ENCODE measurements at places on chromosomes 13 and 19. TPM values are rescaled to one million over a fixed set of nuclear protein-coding genes. Genes with fewer than 3 reads are reported as not detected.

- peak; percentile 59 for DNase-seq
These were observed 117.8 kb upstream of the IRS2 start for GRCh38 chr13:109904218-109904617.

DNA sequence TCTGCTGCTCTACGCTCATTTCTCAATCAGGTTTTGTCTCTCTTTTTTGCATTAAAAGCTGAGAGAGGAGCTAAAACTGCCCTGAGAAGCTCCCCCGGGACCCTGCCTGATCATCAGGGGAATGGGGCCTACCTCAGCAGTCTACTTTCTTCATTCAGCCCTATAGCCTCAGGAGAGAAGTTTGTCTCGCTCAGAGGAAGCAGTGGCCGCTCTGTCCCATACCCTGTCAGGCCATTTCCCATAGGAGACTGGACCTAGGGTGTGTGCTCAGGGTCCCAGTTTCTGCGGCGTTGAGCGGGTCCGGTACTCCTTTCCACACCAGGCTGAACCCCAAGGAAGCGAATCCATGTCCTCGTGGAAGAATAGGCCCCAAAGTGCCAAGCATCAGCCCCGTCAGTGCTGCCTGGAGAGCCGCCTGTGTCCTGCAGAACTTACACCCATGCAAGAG lies 21.7 kb downstream of the UBE2L5 start:
- no peak for DNase-seq

GRCh38 chr13:30719525-30719914 lies 15.8 kb upstream of the ALOX5AP start:
- DNase-seq, result no peak

GRCh38 chr19:2887391-2887914 lies 13.3 kb upstream of the ZNF57 start:
- peak; percentile 30 for DNase-seq

DNA sequence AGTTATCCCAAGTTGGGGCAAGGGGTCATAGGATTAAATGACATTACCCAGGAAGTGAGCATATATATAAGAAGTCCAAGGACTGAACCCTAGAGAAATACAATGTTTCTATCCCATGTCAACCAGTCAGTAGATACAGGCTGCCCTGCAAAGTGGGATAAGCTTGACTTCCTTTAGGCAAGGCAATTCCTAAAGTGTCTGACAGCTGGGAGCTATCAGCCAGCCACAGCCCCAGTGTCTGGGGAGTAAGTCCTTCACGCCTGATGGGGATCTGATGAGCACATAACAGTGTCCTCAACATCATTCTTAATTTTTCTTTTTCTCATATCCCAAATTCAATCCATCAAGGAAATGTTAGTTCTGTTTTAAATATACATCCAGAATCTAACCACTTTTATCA lies 54.1 kb downstream of the DNAJC15 start:
- DNase-seq, result no peak

DNA sequence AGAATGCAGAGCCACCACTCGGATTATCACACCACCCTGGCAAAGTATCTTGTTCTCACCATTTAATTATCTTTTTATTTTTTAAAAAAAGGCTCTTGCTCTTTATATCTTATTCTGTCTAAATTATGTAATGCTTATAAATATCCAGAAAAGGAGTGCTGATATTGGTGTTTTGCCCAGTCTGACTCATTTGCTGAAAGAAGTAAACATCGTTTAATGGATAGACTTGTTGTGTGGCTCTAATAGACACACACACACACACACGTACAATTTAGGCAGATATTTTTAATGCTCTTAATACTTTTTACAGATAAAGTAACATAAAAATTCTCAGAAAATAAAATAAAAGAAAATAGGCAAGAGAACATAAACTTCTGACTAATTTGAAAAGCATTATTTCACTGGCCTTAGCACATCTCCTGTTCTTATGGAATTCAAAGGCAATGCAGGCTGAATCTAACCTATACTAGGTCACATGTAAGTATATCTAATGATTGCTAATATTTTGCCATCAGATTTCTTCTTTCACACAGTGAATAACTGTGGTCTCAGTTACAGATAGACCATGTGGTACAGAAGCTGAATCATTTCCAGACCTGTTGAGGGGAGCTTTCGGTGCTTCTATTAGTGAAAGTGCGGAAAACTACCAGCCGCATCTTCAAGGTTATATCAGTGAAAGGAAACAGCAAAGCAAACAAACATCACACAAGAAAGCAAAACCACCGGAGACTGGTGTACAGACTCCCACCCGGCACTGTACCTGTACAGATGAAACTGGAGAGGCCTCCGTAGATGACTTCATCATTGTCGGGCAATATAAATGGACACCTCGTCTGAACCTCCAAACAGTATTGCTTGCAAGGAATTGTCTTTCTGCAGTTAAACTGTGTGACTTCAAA lies 642.1 kb upstream of the ARGLU1 start:
- DNase-seq, result no peak

DNA sequence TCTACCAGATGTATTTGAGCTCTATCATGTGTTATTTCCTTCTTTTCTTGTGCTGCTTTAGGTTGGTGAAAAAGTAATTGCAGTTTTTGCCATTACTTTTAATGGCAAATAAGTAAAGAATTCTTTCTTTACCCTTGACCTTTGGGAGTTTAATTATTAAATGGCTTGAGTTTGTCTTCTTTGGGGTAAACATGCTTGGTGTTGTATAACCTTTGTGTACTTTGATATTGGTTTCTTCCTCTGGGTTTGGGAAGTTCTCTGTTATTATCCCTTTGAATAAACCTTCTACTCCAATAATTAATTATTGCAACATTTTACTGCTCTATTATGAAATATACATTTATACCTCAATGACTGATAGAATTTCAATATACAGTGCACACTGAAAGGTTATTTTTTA lies 709.4 kb downstream of the PCDH17 start:
- DNase-seq, result no peak

DNA sequence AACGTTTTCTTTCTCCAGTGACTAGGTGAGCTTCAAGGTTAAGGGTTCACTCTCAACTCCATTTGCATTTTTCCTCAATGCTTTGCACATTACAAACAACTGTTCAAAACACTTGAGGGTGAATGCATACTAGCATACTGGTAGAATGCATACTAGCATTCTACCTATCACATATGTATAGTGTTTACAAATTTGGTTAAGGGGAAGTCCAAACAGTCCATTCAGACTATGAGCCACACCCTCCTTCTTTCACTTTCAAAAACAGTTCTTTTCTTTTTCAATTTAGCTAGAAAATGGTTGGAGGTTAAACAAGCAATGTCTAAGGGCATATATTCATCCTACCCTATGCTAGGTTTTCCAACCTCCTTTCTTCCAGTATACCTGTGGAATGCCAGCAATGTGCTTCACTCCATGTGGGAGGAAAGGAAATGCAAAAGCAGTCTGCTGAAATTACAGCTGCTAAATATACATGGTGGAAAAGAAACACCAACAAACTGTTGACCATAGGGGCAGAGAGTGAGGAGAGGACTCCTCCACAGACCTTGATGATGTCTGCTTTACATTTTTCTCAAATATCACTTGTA lies 102.6 kb downstream of the DOCK9 start:
- no peak for DNase-seq

DNA sequence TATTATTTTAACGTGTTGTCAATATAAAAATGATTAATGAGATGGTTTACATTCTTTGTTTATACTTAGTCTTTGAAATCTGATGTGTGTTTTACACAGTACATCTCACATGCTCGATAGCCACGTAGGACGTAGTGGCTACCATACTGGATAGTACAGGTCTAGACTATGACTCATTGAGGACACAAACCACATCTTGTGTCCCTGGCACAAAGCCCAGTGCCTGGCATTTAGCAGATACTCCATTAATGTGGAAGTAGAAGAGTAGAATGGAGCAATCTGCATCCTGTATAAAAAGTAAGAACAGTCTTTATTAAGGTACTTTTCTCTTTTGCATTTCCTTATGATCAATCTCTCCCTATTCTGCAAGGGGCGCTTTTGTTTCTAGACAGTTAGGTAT lies 49.0 kb upstream of the FRY start:
- DNase-seq, result peak; percentile 86

GRCh38 chr19:16899566-16900075 lies 10.8 kb downstream of the F2RL3 start:
- peak; percentile 51 for DNase-seq

- no peak for DNase-seq
These were observed 11.3 kb downstream of the STAP2 start for GRCh38 chr19:4327252-4327876.

- DNase-seq, result no peak
These were observed 32.7 kb upstream of the OLFM2 start for GRCh38 chr19:9968820-9969687.

DNA sequence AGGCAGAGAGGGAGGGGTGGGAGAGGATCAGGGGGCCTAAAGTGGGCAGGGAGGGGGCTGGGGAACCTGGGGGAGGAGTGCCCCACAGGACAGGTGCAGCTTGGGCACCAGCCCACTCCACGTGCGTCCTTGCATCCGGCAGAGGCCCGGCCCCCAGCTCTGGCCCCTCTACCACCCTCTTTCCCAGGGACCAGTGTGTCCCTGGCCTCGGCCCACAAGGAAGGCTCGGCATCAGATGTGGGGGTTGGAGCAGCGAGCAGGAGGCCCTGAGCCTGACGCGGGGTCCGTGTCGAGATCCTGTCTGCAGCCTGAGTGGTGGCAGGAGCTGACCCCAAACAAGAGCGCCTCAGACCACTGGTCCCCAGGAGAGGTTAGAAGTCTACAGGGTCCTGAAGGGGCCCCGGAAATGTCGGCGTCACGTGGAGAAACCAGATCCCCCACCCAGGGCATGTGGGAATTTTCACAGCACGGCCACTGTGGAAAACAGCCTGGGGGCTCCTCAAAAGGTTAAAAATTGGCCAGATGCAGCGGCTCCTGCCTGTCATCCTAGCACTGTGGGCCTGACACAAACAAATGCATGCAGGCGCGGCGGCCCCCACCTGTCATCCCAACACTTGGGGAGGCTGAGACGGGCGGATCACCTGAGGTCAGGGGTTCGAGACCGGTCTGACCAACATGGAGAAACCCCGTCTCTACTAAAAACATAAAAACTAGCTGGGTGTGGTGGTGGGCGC lies 21.5 kb downstream of the SHC2 start:
- no peak for DNase-seq

- DNase-seq, result no peak
These were observed 1277.1 kb upstream of the MIR17HG start for GRCh38 chr13:90070362-90070761.

GRCh38 chr19:28294395-28294794 lies 918.6 kb downstream of the UQCRFS1 start:
- DNase-seq, result peak; percentile 78

DNA sequence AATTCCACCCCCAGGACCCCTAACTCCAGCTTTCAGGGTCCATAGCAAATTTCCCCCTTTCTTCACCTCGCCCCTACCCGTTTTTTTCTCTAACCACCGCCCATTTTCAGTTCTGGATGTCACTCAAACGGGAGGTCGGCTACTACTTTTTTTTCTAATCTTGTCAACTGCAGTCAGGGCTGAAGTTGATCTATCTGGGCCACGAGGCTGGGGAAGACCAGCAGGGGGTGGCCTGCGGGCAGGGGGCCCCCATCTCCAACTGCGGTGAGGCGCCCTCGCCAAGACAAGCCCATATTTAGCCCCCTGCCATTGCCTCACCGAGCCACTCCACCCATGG lies 748 bp downstream of the LHFPL6 start:
- no peak for DNase-seq

DNA sequence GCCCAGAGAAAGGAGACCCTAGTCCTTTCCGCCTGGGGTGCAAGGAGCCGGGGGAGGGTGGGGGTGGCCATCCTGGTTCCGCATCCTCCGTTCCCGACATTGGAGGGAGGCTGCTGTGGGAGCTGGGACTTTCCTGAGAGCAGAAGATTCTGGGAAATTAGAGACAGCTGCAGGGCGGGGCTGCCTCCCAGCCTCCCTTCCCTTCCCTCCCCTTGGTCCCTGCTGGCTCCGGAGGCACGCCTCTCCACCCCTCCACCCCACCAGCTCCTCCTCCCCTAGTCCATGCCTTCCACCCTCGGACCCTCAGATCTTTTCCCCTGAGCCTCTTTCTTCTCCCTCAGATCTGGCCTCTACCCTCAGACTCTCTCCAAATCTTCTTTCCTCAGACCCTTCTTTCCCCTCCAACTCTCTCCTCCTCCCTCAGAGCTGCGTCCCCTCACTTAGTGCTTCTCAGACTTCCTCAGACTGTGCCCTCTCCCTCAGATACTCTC lies 3.1 kb upstream of the BCL3 start:
- peak; percentile 43 for DNase-seq

- no peak for DNase-seq
These were observed 506 bp downstream of the OR7E24 start for GRCh38 chr19:9251236-9251635.

DNA sequence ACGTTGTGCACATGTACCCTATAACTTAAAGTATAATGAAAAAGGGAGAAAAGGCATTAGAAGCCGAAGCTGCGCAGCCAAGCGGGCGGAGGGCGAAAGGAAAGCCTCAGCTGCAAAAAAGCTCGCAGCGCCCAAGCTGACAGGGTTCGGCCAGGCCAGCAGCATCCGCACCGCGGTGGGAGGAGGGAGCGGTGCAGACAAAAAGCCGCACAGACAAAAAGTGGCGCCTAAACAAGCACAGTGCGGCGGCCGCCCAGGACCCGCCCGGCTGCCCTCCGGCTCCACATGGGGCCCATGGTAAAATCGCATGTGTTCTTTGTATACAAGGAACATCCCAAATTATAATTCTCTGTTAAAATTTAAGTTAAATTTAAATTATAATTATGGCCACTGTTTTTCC lies 42.4 kb downstream of the PSG3 start:
- DNase-seq, result no peak

DNA sequence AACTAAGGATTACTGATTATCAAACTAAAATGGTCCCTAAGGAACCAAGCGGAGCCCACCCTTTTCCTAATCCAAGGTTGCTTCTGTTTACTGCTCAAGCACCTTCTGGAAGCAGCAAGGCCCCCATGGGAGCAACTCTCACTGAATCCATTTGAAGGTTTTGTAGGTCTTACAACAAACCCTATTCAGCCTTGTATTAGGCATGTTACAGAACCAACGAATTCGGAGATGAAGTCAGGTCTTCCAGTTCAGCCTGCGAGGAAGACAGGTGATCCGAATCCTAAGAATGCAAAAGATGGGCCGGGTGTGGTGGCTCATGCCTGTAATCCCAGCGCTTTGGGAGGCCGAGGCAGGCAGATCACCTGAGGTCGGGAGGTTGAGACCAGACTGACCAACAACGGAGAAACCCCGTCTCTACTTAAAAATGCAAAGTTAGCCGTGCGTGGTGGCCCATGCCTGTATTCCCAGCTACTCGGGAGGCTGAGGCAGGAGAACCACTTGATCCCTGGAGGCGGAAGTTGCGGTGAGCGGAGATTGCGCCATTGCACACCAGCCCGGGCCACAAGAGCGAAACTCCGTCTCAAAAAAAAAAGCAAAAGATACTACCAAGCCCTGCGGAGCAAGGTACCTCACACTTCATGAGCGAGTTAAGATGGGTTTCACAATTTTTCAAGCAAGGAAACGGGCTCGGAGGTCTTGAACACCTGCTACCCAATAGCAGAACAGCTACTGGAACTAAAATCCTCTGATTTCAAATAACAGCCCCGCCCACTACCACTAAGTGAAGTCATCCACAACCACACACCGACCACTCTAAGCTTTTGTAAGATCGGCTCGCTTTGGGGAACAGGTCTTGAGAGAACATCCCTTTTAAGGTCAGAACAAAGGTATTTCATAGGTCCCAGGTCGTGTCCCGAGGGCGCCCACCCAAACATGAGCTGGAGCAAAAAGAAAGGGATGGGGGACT lies 609 bp downstream of the ZAR1L start:
- DNase-seq, result no peak

The MCEMP1 gene
- not detected for total RNA-seq

The TUBA3C gene
- total RNA-seq, result 189 TPM

The USHBP1 gene
- total RNA-seq, result not detected

The CCDC70 gene
- not detected for total RNA-seq

The LATS2 gene
- total RNA-seq, result 11.7 TPM

The CEACAM21 gene
- not detected for total RNA-seq

The CGB1 gene
- total RNA-seq, result not detected
